ENCODE measurements at places on chromosomes 2 and 18.

DNA sequence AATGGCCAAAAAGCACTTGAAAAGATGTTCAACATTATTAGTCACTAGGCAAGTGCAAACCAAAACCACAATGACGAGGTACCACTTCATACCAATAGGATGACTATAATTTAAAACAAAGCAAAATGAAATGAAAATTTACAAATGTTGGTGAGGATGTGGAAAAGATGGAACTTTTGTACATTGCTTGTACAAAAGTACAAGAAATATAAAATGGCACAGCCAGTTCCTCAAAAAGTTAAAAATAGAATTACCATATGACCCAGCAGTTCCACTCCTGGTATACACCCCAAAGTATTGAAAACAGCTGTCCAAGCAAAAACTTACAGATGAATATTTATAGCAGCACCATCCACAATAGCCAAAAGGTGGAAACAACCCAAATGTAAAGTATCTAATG is 107.8 kb upstream of the XPO1 start:
- DNase-seq = no peak

- peak; percentile 3 for DNase-seq
Measured at GRCh38 chr2:127197475-127198385, 22.4 kb downstream of the CYP27C1 start.

GRCh38 chr2:84939426-84940087 is 31.4 kb upstream of the KCMF1 start:
- DNase-seq = peak; percentile 23

DNA sequence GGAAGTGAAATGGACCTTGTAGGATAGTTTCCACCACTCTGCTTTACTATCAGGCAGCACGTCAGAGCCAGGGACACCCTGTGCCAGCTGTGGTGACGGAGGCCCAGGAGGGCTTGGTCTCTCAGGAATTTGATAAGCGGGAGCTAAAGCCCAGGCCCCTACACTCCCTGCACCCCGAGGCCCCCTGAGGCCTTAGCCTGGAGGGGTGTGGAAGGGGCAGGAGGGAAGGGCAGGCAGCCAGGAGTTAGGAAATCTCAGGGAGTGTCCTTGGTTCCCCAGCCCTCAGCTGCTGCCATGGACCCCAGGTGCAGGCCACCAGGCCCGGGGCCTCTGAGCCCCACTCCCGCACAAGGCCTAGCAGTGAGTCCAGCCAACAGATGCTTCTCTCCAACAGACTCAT is 38.2 kb downstream of the PDIA6 start:
- DNase-seq = no peak

DNA sequence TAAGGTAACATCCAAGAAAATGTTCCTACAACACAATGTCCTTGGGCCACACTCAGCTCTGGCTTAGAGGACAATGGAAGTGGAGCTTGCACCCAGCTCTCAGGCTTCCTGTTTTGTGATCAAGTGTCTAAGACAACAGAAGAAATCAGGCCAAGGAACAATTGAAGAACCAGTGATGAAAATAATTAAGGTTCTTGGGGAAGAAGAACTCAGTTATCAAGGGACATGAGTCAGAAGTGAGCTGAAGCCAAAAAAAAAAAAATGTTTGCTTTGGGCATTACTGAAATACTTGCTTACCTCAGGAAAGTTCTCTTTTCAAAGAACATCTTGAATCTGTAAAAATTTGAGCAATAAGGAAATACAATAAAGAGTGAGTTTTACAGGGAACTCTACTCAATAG is 299.0 kb downstream of the FBXO15 start:
- no peak for DNase-seq

GRCh38 chr2:61707984-61708852 is 145.6 kb downstream of the FAM161A start:
- no peak for DNase-seq

GRCh38 chr2:45885171-45885621 is 233.7 kb downstream of the PRKCE start:
- DNase-seq = no peak

GRCh38 chr2:221243771-221244170 is 328.3 kb downstream of the EPHA4 start:
- DNase-seq = no peak

DNA sequence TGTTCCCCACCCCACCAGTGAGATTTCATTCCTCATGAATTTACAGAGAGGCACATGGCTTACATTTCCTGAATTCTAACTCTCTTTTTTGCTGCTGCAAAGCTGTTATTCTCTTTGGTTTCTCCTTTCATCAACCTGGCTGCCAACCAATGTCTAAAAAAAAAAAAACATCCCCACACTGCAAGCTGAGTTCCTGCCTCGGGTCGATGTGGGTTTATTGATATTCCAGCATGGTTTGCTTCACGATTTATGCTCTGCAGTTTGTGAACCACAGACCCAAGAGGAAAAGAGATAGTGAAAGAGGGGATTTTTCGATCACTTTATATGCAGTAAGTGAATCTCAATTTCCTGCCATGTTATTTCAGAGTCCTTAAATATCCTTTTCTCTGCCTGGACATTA is 363.6 kb downstream of the LPIN1 start:
- DNase-seq = no peak

- no peak for DNase-seq
Measured at GRCh38 chr2:56680971-56681631, 497.3 kb downstream of the CCDC85A start.

DNA sequence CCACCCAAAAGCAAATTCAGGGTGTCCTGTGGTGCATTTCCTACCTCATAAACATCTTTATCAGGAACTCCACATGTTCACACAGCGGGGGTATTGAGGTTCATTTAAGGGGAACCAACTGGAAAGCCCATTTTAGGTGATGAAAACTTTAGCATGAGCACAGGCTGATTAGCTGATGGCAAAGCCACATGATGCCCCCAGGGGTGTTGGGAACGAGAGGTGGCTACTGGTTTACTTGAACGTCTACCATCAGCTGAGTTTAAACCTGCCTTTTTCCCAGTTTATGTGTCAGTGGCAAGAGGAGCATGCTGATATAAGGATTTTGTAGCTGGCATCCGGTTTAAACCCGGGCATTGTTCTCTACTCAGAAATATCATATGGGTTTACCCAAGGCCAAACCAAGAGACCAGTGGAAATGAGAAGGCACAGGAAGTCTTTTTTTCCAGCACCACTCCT is 54.5 kb upstream of the UPP2 start:
- DNase-seq = no peak

- DNase-seq = no peak
Measured at GRCh38 chr2:74695663-74696062, 41.6 kb downstream of the SEMA4F start.

GRCh38 chr18:42179542-42180121 is 224.6 kb downstream of the PIK3C3 start:
- no peak for DNase-seq

- DNase-seq = no peak
Measured at GRCh38 chr2:179020156-179020750, 29.7 kb downstream of the CCDC141 start.

GRCh38 chr2:119158563-119159347 is at the start of gene C1QL2:
C1QL2 (minus strand) TSS chr2:119158751; CDS start chr2:119158269, 482 bp downstream.
- no peak for DNase-seq

GRCh38 chr2:240999873-241000541 is 1.6 kb downstream of the SNED1 start:
- DNase-seq = no peak

- DNase-seq = no peak
Measured at GRCh38 chr2:237259201-237259600, 154.8 kb downstream of the COL6A3 start.

DNA sequence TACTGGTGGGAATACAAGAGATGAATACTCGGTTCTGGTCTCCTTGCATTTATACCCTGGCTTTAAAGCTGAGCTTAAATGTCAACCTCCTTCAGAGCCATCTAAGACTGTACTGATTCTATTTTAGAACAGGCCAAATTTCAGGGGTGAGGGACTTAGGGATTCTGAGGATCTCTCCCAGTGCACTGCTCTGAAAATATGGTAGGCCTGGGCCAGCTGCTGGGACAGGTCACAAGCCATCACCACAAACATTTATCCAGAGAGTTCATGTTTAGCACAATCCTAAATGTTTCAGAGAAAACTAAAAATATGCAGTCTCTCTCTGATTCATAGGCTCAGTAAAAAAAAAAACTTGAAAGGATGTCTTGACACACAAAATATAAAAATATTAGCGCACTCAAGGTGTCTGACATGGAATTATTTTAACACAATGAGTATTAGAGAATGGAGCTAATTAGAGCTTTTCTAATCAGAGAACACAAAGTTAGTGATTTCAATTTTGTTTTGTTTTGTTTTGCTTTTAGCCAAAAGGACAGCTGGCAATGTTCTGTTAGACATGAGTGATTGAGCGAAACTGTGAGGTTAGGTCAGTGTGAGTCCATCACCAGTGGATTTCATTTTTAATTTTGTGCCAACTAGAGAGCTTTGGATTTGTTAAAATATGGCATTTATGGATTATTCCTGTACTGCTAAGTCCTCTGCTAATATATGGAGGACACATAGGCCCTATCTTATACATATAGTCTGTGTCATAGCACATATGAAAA is 38.8 kb downstream of the MFSD6 start:
- no peak for DNase-seq

GRCh38 chr2:241091201-241091600 is 10.9 kb downstream of the MTERF4 start:
- DNase-seq = no peak

DNA sequence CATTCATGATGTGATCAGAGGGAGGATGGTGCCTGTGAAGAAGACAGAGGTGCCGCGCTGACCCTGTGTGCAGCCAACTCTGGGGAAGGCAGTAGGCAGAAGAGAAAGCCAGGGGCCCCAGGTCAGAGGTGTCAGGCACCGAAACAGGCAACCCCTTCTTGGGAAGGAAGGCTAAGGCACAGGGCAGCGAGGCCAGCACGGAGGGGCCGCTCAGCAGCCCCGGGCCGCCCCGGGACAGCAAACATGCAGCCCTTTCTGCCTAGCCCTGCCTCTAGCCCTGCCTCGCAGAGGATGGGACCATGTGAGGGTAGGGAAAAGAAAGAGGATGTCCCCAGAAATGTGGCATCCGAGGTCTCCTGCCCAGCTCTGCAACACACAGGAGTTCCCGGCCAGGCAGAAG is 7.7 kb upstream of the MAL start:
- DNase-seq = no peak

DNA sequence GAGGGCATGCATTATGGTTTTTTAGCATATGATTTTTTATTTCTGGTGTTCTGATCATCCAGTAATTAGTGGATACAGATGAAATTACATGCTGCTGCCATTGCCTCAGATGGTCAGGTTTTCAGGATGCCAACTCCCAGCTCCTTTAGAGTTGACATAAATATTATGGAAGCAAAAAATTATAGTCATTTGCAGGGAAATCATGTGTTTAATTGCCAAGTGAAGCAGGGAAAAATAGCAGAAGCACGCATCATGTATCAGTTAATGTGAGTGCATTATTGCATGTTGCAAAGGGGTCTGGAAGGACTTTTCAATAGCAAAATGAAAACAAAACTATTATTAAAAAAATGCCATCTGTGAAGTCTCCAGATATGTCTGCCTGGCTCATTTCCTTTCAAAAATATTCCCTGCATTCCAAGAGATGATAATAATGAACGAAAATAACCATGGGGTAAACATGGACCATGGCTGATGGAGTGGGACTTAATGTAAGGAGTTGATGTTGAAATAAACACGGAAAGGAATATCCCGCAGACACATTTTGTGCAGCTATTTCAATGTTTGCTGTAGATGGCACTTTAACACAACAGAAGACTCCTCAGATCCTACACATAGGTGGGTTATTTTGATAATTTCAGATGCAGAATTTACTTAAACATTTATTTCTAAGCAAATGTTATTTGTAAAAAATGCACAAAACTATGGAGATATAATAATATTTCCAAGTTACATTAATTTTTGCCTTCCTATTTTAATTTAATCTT is 87.7 kb upstream of the DYNAP start:
- DNase-seq = no peak

DNA sequence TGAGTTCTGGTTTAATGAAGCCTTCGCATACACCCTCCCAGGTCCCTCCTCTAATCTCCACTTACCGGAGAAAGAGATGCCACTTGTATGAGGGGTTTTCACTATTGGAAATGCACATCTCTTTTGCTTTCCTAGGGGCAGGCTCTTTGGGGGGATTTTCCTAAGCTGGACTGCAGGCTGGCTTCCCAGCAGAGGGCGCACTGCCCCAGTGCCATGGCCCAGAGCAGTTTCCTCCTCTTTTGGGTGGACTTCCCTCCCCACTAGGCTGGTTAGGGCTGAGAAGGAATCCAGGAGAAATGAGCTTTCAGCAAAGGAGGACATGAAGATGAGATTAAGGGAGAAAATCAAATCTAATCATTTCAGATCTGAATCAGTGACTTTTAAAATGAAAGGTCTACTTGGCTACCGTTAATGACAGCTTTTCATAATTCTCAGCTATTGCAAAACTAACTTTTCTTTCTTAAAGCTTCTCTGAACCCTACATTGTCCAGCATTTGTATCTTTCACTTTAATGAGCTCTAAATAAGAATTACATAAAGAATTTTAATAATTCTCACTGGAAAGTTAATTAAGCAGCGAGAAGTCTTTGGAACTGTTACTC is 784.1 kb upstream of the FANCL start:
- DNase-seq = no peak

GRCh38 chr2:159164457-159164911 is 122.0 kb downstream of the WDSUB1 start:
- no peak for DNase-seq

GRCh38 chr2:30860003-30860725 is 52.9 kb upstream of the CAPN13 start:
- DNase-seq = no peak

- DNase-seq = no peak
Measured at GRCh38 chr2:23478087-23478932, 93.3 kb downstream of the KLHL29 start.

DNA sequence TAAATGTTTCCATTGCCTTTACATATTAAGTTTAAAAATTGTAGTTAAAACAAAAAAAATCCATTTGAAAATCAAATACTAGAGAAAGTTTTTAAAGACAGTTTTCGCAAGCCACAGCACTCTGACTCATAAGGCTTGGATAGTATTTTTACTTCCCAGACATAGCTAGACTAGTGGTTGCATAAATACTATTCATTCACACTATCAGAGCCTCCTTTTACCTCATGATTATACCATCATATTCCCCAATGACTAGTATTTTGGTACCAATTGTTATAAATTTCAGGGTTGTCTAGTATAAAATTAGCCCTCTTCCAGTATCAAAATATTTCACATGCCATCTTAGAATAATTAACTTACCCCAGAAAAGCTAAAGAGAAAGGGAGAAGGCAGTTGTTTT is 393.5 kb downstream of the ERBB4 start:
- no peak for DNase-seq

DNA sequence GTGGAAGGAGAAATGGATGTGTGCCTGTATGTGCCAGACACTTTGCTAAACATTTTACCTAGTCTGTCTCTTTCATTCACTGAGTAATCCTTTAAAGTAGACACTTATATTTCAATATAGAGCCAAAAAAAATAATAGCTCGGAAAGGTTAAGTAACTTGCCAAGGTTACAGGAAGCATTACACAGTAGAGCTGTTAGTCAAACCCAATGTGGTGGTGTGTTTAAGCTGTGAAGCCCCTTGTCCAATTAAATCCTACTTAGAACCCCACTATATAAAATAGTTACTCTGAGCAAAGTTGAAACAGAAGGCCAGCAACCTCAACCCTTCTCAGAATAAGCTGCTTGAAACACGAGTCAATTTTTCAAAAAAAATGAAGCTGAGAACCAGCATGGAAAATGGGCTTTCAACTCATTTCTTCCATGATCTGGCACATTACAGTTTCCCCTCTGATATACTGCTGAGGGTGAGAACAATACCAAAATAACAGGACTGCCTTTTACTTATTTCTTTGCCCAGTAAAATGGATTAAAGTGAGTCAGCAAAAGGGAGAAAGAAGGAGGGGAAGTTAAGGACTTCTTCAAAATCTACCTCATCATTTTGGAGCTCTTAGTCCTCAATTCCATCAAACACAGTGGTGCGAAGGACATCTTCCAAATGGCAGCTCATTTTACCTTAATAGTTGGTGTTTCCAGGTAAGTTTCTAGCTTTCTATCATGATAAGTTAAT is 7.9 kb downstream of the RDH14 start:
- no peak for DNase-seq

Data from SIG-M5 (cell line).